ENCODE measurements at places on chromosomes 5 and 9. TPM values are rescaled to one million over a fixed set of nuclear protein-coding genes. Genes with fewer than 3 reads are reported as not detected.

Gene NUTM2G
- total RNA-seq = not detected

Gene ASPN
- total RNA-seq = not detected

Gene LECT2
- total RNA-seq = not detected

Gene SLC46A2
- not detected for total RNA-seq

Gene PHF24
- total RNA-seq = 0.09 TPM

Gene IFNB1
- not detected for total RNA-seq

Gene TMOD1
- total RNA-seq = 1.9 TPM

Gene GABRA6
- total RNA-seq = not detected

Gene TMEM171
- 4.0 TPM for total RNA-seq

Gene CAVIN4
- total RNA-seq = 0.32 TPM

Gene IRX1
- not detected for total RNA-seq
